Activated T-cell treated with anti-CD3 and anti-CD28 coated beads, Interleukin-2, amount 50 U/mL, for 48 hours (primary cell): ENCODE measurements at places on chromosomes 12 and 14.

DNA sequence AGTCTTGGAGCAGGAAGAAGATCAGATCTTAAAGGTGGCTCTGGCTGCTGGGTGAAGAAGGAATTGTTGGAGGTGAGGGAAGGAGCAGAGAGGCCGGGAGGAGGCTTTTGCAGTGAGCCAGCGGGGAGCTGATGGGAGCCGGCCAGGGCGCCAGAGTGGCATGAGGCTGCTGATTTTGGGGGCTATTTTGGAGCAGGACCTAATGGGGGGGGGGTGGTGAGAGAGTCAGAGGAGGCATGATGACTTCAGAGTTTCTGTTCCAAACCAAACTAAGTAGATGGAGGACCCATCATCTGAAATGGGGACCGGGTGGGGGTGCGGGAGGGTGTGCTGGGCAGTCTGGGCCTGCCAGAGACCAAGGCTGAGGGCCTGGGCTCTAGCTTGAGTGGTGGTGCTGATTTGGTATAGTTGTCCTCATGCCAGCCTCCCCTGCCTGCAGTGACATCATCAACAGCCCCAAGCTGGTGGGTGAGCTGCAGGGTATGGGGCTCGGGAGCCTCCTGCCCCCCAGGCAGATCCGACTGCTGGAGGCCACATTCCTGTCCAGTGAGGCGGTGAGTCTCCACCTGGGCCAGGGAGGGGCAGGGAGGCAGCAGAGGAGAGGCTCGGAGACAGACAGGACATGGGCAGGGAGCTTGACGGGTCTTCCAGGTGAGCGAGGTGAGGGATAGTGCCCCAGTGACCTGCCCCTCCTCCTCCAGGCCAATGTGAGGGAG, 6.2 kb downstream of the TNFAIP2 start:
- no peak for DNase-seq

GRCh38 chr12:18250313-18250916, 10.9 kb upstream of the PIK3C2G start:
- DNase-seq: no peak

DNA sequence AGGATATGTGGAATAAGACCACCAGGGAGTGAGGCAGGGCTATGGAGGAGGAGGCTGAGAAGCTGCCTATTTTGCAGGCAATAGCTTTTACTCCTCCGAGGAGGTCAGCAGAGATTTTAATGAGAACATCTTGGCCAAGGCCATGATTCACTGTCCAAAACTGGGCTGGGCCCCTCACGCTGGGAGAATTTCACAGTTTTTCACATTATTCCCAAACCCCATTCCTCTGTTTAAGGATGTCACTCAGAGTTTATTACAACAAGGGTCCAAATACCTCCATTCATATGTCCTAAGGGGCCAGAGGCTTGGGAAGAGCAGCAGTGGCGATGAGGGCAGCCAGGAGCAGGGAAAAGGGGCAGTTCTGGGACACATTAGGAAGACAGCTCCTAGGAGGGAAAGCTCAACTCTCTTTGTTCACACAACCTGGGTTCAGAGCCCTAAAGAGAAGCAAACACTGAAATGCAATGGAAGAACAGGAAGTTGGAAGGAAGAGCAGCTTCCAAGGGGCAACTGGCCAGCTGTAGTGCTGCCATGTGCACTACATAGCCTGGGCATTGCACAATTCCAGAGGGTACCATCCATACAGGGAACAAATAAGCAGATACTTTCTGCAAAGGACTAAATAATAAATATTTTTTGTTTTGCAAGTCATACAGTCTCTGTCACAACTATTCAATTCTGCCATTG, 283.2 kb downstream of the NUAK1 start:
- DNase-seq: no peak

- DNase-seq: no peak
Measured at GRCh38 chr14:20714593-20715250, 26.2 kb downstream of the ANG start.

GRCh38 chr12:16685107-16685506, 79.1 kb upstream of the LMO3 start:
- DNase-seq: no peak

- no peak for DNase-seq
Measured at GRCh38 chr12:16323638-16324037, 23.8 kb upstream of the MGST1 start.

DNA sequence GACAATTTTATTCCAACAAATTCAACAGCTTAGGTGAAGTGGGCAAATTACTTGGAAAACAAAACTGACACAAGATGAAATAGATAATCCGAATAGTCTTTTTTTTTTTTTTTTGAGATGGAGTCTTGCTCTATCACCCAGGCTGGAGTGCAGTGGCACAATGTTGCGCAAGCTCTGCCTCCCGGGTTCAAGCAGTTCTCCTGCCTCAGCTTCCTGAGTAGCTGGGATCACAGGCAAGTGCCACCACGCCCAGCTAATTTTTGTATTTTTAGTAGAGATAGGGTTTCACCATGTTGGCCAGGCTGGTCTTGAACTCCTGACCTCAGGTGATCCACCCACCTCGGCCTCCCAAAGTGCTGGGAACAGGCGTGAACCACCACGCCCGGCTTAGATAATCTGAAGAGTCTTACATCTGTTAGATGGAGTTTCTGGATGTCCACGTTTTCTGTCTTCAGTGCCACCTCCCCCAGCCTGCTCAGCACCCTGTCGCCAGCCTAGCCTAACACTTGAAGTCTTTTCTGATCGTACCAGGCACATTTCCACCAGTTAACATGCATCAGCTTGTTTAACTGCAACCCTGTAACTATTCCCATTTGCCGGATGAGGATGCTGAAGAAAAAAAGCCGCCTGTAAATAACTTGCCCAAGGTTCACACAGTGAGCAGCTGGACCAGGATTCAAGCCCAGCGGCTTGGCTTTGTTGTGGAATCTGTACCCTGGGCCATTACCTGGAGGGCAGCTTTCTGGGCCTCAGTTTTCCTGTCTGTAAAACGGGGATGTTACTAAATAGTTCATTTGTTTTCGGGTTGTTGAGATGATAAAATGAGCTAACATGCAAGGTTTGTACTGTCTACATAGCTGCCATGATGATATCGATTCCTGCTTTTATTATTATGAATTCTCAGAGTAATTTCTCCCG, 26.4 kb downstream of the FBRSL1 start:
- no peak for DNase-seq

DNA sequence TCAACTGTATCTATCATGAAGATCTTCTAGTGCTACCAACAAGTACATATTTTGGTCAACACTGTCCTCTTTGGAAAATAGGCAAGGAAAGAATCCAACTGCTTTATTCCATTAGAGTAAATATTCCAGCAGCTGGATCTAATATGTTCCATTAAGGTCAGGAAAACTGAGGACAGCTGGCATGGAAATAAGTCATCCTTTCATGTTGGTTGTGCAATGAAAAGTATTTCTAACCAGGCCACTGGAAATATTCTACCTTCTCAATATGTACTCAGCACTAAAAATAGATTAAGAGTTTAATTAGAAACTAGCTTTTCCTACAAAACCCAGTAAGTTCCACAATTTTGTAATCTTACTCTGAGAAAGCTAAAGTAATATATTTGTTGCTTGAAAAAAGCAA, 19.6 kb downstream of the HIGD1C start:
- no peak for DNase-seq

GRCh38 chr14:24280797-24281460, 9.5 kb upstream of the RABGGTA start:
- no peak for DNase-seq

DNA sequence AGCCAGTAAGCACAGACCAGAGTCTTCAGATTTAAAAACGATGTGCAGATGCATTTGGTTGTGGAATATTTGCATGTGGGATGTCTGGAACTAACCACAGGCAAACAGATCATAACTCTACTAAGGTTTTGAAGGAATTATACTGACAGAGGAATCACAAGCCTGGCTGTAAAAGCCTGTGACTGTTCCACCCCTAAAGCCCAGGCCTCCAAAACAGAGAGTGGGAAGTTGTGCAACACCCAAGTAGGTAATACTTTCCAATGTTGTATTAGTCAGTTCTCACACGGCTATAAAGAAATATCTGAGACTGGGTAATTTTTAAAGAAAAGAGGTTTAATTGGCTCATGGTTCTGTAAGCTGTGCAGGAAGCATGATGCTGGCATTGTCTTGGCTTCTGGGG, 68.1 kb upstream of the DCD start:
- no peak for DNase-seq
